ENCODE measurements at places on chromosomes 4 and X. TPM values are rescaled to one million over a fixed set of nuclear protein-coding genes. Genes with fewer than 3 reads are reported as not detected.
A peak's percentile ranks its signal among the peaks of the same experiment; 100 is the strongest.

ADAM29 gene
- not detected for total RNA-seq

MAGEB2 gene
- not detected for total RNA-seq

ZCCHC12 gene
- total RNA-seq, result 81.5 TPM

GABRG1 gene
- total RNA-seq, result not detected

HPGD gene
- total RNA-seq, result 91.2 TPM

CXorf49 gene
- not detected for total RNA-seq

HSFX3 gene
- not detected for total RNA-seq

NDST3 gene
- not detected for total RNA-seq

F11 gene
- 0.48 TPM for total RNA-seq

- DNase-seq, result no peak
These were observed 103.4 kb downstream of the MTNR1A start for GRCh38 chr4:186451982-186452381.

GRCh38 chr4:141331534-141332358, 111.1 kb downstream of the ZNF330 start:
- no peak for DNase-seq

- no peak for DNase-seq
These were observed 9.7 kb upstream of the PLAC8 start for GRCh38 chr4:83124111-83124780.

- no peak for DNase-seq
These were observed 69.3 kb downstream of the NBDY start for GRCh38 chrX:56798339-56798711.

- no peak for DNase-seq
These were observed 9.8 kb upstream of the ZNF157 start for GRCh38 chrX:47360423-47361179.

DNA sequence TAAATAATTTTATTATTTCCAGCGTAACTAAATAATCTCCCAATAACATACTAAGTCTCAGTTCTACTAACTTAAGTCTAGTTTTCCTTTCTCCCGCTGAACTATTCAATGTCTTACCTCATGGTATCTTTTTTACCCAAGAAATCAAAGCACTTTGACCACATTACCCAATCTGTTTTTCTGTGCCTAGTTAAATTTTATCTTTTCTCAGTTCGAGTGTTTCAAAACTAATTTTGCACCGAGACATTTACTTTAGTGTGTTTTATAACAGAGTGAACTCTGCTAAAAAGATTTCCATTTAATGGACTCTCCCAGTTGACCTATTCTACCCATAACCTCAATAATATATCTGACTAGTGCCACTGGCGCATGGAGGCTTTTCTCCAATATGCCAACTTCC, 67.6 kb upstream of the IRF2 start:
- DNase-seq, result no peak

- no peak for DNase-seq
These were observed 156.5 kb upstream of the DKK2 start for GRCh38 chr4:107192601-107193000.

- DNase-seq, result no peak
These were observed 12.8 kb upstream of the STBD1 start for GRCh38 chr4:76293772-76294171.

GRCh38 chr4:169619518-169619957, 840 bp upstream of the CLCN3 start:
- DNase-seq, result peak; percentile 20

- no peak for DNase-seq
These were observed 352.9 kb downstream of the RAPGEF2 start for GRCh38 chr4:159455675-159456237.

DNA sequence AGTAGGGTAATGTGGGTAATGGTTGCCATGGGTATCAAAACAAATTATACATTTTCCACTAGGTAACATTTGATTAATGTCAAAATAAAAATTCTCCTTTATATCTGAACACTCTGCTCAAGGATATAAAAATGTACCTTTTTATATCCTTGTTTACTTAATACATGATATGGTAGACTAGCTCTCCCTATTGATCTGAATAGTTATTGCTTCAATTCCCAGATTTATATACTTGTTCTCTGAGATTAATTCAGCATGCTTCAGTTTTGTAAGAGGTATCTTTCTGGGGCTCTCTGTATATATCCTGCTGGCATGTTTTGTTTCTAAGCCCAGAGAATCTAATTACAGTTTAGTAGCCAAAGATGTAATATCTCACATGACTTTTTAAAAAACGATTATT, 169.7 kb downstream of the NPNT start:
- no peak for DNase-seq

DNA sequence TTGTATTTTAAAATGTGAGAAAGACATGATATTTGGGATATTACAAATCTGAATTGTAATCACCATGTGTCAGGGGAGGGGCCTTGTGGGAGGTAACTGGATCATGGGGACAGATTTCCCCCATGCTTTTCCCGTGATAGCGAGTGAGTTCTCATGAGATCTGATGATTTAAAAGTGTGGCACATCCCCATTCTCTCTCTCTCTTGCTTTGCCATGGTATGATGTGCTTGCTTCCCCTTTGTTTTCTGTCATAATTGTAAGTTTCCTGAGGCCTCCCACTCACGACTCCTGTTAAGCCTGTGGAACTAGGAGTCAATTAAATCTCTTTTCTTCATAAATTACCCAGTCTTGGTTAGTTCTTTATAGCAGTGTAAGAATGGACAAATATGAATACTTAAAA, 39.0 kb downstream of the CCDC158 start:
- DNase-seq, result no peak

GRCh38 chrX:153857348-153857903, 27.1 kb upstream of the PDZD4 start:
- DNase-seq, result no peak

- no peak for DNase-seq
These were observed 7.2 kb upstream of the PRDM8 start for GRCh38 chr4:80189956-80190677.

DNA sequence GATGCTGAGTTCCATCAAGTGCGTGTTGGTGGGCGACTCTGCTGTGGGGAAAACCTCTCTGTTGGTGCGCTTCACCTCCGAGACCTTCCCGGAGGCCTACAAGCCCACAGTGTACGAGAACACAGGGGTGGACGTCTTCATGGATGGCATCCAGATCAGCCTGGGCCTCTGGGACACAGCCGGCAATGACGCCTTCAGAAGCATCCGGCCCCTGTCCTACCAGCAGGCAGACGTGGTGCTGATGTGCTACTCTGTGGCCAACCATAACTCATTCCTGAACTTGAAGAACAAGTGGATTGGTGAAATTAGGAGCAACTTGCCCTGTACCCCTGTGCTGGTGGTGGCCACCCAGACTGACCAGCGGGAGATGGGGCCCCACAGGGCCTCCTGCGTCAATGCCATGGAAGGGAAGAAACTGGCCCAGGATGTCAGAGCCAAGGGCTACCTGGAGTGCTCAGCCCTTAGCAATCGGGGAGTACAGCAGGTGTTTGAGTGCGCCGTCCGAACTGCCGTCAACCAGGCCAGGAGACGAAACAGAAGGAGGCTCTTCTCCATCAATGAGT, 46.6 kb downstream of the RHOH start:
- DNase-seq, result no peak

- no peak for DNase-seq
These were observed 124.8 kb downstream of the HMX1 start for GRCh38 chr4:8746523-8747466.
